ENCODE measurements at places on chromosomes 1 and 21.

- peak; percentile 77 for DNase-seq
These were observed 35.8 kb downstream of the IVNS1ABP start for GRCh38 chr1:185281245-185281644.

- DNase-seq = no peak
These were observed 122.7 kb downstream of the CAPN8 start for GRCh38 chr1:223542831-223543230.

GRCh38 chr1:234827656-234828055 is 217.7 kb upstream of the IRF2BP2 start:
- DNase-seq = no peak

DNA sequence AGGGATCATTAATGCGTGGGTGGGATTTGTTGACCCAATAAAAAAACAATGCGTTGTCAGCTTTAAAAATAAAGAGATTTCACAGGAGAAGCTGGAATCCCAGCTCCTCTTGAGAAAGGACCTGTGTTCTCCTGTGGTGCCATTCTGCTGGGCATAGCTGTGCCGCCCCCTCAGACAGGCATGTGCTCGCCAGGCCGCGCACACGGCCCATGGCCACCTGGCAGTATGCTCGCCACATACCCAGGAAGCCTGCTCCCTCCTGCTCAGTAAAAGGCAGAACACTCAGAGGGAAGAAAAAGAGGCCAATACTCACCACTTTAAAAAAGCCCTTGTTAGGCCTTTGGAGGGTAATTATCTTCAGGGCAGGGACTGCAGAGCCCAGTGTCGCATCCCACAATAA is 13.1 kb downstream of the THAP3 start:
- no peak for DNase-seq

GRCh38 chr1:25807480-25808390 is 7.7 kb downstream of the SELENON start:
- DNase-seq = no peak

DNA sequence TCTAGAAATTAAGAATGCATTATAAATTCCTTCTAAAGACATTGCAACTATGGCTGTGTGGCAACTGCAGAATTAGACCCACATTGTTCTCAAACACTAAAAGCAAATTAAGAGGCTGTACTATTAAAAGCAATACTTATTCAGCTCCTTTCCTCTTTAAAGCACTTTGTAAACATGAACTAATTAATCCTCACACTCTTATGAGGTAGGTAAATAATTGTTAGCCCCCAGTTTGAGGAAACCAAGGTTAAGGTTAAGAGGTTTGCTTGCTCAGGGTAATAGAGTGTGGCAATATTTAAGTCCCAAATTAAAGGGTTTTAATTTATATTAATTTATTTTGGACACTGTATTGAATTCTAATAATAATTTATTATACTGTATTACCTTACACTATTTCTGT is 553.8 kb downstream of the LRRIQ3 start:
- DNase-seq = no peak

GRCh38 chr1:150575072-150575489 is 4.3 kb downstream of the MCL1 start:
- no peak for DNase-seq

DNA sequence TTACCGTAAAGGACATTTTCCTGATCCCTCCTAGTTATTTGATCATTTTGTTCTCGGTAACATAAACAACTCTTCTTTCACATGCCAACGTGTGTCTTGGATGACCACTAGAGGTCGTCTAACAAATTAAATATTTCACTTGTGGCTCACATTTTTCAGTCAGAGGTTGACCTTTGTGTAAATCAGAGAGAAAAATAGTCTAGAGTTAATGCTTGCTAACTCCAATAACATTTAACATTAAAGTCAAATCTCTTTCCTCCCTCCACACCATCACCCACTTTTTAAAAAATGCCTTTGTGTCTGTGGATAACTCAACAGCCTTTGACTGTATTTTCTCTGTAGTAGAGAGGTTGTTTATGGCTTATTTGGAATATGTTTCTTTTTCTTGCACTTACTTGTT is 220.5 kb upstream of the B3GALT2 start:
- DNase-seq = peak; percentile 60

DNA sequence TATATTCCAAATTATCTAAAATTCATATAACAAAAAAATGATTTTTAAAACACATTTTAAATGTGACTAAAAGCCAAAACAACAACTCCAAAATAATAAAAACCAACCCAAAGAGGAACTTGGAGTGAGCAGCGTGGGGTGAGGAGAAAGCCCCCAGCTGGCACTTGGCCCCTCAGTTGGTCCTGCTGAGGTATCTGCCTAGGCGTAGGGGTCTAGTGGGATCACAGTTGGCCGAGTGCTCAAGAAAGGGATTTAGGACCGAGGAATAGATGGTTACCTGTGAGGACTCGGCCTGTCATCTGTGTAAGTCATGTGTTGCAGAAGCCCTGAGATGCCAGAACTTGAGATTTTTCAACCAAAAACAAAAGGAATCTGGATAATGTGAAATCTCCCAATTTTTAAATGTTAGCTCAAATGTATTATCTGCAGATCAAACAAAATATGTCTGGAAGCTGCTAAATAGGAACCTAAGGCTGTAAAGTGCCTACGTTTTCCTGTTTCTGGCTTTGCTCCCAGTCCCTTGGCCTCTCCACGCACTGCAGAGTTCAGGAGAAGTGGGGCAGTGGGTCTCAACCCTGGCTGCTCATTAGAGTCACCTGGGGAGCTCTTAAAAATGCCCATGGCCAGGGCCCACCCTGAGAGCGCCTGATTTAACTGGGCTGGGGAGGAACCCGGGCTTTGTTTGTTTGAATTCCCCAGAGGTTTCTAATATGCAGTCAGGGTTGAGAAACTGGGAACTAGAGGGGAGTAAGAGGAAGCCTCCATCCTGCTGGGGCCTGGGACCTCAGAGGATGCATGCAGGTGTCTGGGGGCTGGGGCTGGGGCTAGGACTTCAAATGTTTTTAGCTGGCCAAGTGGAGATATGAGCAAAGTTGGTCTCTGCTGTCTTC is 38.5 kb upstream of the LDLRAP1 start:
- no peak for DNase-seq

DNA sequence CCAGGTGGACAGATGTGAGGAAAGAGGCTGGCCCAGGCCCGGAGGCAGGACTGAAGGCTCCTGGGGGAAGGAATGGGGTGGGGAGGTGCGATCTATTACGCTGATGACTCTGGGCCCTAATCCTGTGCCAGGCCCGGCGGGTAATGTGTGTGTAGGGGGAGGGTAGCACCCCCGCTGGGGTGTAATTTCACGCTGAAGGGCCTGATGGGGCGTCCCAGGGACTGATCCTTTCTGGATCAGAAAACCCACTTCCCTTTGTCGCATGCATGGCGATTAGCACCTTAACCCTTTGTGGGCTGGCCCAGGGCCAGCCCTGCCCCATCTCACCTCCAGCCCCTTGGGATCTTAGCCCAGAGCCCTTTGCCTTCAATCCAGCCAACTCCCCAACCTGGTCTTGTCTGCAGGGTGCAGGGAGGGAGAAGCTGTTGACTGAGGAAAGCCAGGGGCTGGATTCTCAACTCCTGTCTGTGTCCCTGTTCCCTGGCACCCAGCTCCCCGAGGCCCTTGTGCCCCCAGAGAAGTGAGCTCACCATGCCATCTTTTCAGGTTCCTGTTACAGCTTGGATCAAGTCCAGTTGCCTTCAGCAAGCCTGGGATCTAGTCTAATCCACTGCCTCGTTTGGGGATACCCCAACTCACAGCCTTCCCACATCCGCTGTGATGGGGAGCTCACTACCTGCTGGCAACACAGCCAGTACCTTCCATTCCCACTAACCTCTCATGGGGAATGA is 26.0 kb downstream of the KNCN start:
- no peak for DNase-seq

- no peak for DNase-seq
These were observed 86.6 kb upstream of the EDN2 start for GRCh38 chr1:41571041-41571440.

DNA sequence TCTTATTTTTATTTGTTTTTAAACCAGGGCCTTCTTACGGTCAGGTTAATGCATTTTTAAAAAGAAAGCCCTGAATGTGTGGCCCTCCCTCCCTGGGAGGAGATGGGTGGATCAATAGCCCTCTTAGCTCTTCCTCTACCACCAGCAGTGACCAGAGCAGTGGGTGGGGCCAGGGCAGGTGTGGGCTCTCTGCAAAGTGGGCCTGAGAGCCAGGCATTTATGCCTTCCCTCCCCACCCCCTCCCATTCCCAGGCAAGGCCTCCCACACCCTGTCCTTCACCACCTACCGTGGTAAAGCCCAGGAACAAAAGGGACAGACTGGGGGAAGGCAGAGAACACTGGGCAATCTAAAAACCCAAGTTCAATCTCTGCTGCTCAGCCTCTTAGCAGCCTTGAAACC is 63.9 kb downstream of the SSBP3 start:
- DNase-seq = no peak

- DNase-seq = no peak
These were observed 32.1 kb downstream of the RGL1 start for GRCh38 chr1:183837062-183837461.

- DNase-seq = no peak
These were observed 16.5 kb downstream of the TTC34 start for GRCh38 chr1:2784854-2785630.

DNA sequence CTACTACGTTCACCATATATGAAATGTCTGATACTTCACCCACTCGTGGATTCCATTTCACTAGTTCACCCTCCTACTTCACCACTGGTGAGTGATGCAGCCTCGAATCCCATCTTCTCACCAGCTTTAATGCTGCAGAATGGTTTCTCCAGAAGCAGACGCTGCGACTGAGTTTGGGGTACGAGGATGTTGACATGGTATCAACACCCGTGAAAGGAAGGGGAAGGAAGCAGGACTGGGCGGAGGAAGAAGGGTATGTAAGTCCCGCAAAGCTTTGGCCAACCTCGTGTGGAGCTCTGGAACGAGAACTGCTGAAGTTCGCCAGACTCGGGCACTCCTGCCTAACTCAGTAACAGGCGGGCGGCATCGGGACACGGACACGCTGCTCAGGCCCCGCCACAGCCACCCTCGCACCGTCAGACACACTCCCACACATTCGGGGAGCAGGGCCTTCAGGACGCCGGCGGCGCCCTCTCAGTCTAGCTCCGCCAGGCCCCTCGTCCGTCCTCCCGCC is 833 bp upstream of the DIP2A start:
- peak; percentile 2 for DNase-seq

DNA sequence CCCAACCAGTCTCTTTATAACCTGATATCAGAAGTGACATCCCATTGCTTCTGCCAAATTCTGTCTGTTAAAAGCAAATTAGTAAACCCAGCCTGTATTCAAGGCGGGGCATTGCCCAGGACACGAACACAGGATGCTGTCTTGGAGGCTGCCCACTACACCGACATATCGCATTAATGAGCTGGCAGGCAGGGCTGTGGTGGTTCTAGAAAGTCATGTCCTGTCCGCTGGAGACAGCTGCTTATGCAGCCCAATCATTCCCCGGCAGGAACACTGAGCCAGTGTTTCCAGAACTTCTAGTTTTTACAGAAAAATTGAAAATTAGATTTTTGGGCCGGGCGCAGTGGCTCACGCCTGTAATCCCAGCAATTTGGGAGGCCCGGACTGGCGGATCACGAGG is 19.3 kb downstream of the C1orf167 start:
- DNase-seq = no peak

DNA sequence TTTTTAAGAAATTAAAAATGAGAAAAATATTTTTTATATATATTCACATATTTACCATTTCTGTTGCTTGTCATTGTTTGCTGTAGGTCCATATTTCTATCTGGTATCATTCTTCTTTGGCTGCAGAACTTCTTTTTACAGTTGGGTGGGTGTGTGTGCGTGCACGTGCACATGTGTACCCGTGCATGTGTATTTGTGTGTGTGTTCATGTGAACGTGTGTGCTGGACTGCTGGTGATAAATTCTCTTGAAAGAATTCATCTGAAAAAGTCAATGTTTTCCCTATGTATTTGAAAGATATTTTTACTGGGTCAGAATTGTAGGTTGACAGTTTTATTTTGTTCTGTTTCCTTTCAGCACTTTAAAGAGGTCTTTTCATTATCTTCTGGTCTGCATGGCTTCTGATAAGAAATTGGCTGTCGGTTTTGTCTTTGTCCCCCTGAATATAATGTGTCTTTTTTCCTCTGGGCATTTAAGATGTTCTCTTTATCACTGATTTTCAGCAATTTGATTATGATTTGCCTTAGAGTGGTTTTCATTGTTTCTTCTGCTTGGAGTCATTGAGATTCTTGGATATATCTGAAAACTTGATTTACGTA is 34.5 kb upstream of the DPH5 start:
- DNase-seq = no peak

DNA sequence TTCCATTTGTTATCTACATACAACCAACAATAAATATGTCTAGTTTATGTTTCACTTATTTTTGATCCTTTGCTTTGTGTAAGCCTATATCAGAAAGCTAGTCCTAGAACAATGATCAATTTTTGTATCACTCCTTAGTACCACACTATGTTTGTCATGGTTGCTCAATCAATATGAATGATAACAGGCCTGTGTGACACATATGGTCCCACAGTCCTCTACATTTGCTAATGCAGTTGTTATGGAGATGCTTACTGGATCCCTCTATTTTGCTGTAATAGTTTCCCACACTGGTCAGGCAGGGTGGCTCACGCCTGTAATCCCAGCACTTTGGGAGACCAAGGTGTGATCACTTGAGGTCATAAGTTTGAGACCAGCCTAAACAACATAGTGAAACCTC is 59.1 kb downstream of the ERO1B start:
- DNase-seq = no peak

DNA sequence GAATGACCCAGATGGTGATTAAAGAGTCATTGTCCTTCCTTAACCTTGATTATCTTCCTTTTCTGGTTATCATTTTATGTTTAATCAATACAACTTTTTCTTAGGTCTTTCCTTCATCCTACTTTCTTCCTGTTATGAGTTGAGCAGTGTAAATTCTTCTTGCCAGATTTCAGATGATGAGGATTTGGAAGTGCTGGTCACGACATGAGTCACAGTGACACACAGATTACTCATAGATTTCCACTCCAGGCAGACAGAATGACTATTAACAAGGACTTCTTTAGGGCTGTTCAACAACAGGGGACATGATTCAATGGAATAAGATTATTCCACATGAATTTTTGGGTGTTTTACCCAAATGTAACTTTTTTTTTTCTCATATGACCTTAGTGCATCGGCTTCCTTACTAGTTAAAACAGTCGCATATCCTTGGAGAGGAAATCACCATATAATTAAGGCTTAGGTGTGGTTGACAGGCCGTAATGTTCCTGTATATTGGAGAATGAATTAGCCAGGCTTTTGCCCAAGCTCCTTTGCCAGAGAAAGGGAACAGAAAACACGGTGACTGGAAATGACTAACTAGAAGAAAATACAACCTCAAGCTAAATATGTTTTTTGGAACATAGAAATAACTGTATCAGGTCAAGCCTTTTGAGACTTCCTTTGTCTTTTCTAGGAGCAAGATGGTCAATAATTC is 44.2 kb downstream of the PRRX1 start:
- DNase-seq = no peak

DNA sequence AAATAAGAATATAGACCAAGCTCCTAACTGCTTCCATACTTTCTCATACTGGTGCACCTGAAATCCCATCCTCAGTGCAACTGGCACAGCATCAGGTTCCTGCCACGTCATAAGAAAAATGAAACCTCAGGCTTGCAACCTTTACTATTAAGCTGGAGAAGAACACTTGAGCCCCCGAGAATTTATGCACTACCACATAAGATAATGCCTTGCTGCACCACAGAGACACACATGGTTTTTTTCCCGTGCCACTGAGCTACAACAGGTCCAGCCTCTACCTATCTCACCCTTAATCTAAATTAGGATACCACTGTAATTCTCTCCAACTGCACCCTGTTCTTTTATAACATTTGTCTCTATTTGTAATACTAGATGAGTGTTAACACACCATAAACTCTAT is 174.5 kb downstream of the DENND1B start:
- DNase-seq = no peak

- DNase-seq = no peak
These were observed 60.0 kb upstream of the C1orf105 start for GRCh38 chr1:172360511-172360910.
